ENCODE measurements at places on chromosomes 16 and 17.
A peak's percentile ranks its signal among the peaks of the same experiment; 100 is the strongest.

- peak; percentile 41 for DNase-seq
These were observed at the start of gene GABARAP for GRCh38 chr17:7241783-7242716. TSS of gene GABARAP (minus strand) at chr17:7242449. CDS start at chr17:7242330, 119 bp downstream.

DNA sequence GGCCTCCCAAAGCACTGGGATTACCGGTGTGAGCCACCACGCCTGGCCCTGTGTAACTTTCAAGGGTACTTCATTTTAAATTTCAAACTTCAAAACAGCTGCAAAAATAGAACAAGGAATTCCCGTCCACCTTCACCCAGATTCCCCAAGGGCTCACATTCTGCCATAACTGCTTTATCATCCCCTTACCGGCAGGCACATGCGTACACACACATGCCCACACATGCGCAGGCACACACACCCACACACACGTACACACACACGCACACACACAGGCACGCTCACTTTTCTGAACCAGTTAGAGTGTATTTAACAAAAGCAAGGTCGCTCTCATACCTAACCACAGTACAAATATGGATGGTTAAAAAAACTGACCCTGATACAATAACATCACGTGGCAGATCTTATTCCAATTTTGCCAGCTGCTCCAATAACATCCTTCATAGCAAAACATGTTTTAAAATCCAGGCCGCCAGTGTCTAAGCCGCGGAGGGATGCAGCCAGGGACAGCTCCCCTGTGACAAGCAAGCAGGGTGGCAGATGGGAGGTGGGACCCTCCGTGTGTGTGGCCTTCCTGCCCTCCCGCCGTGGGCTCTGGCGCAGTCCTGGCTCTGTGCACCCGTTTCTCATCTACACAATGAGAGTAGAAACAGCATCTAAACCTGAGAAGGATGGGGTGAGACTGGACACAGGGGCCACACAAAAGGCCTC, 23.1 kb downstream of the PDIA2 start:
- no peak for DNase-seq

DNA sequence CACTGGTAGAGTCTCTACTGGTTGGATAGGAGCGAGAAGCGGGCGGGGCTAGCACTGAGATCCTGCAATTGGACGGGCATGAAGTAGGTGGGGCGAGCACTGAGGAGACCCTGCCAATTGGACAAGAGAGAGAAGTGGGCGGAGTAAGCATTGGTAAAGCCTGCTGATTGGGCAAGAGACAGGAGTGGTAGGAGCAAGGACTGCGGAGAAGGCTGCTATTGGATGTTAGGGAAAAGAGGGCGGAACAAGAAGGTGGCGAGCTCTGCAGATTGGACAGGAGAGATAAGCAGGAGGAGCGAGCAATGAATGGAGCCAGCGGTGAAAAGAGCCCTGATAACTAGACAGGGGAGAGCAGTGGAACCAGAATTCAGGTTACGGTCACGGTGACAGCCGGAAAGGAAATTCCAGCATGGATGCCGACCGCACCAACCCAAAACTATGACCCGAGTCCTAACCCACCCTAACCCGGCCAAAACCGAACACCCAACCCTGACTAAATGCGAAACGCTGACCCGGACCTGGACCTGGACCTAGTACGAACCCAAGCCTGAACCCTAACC, 4.8 kb downstream of the SCGB1C2 start:
- DNase-seq: no peak

- no peak for DNase-seq
These were observed 7.6 kb downstream of the EME1 start for GRCh38 chr17:50380369-50381259.

DNA sequence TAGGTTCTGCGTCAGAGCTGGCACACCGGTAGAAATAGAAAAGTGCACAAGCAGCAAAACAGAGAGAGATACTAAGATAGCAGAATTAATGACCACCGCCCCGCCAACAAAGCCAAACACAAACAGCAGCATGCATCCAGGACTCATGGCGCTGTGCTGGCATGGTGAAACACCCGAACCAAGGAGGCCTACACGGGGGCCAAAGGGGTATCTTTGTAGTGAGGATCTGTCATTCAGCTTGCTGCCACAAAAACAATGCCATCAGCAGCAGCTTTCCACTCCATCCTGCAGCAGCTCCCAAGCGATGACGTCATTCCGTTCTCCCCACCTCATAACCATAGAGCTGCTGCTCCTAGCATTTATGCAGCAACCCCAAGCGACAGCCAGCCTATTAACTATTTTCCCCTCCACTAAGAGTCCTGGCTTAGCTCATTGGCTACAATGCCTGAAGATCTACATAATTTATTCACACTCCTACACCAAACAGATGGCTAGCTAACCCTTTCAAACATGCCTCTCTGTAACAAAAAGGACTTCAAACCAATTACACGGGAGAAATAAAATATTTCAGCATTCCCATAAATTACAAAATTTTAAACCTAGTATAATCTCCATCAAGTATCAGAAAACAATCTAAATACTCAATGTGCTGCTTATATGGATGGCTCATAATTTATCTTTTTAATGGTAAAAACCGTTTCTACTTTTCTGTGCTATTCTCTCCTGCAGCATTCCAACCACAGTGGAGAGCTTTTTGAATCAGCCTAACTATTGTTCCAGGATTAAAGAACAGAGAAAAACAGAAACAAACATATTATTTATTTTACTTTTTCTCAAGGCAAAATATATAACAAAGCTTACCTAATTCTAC, 73.9 kb downstream of the SPAG9 start:
- no peak for DNase-seq

GRCh38 chr17:18314059-18314730, 599 bp downstream of the TOP3A start:
- DNase-seq: no peak

GRCh38 chr17:30021708-30022317, 80.4 kb downstream of the EFCAB5 start:
- peak; percentile 75 for DNase-seq

GRCh38 chr17:75828076-75828400, 16.2 kb downstream of the UNC13D start:
- DNase-seq: no peak

DNA sequence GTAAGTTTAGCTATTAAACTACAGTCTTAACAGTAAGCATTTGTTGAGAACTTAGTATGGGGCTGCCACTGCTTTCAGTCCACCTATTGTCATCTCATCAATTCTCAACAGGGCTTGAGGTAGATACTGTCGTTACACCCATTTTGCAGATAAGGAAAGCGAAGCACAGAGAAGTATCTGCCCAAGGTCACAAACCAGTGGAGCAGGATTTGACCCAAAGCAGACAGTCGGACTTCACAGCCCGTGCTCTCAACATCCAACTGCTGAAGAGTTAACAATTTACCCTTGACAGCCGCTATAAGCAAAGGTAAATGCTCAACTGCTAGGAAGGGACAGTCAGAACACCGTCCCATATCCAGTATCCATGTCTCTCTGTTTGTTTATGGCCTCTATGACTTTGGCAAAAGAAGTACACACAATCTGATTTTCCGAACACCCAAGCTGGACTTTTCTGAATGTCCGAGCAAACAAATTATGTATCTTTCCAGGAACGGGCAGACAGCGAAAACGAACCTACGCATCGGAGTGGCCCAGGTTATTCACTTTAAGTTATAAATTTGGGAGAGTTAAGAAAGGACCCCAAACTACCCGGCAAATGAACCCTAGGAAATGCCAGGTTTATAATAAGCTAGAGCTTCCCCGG, 1.2 kb downstream of the SIAH1 start:
- DNase-seq: no peak

GRCh38 chr16:67943619-67944504, at the start of gene LCAT:
TSS of gene LCAT (minus strand) at chr16:67944120. CDS start at chr16:67944101, 19 bp downstream.
- no peak for DNase-seq

DNA sequence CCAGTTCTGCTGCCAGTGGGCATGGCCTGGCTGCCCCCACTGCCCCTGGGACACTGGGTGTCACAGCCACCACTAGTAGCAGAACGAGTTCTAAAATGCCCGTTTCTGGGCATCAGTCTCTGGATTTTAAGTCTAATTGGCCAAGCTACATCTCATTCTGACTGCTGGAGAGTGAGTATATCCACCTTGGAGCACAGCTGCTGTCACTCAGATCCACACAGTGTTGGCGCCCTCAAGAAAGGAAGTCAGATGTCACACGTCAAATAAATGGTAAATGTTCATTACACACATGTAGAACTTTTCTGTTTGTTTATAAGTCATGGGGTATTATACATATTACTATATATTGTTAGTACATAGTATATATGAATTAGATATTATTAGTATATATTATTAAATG, 19.4 kb downstream of the GNGT2 start:
- no peak for DNase-seq

DNA sequence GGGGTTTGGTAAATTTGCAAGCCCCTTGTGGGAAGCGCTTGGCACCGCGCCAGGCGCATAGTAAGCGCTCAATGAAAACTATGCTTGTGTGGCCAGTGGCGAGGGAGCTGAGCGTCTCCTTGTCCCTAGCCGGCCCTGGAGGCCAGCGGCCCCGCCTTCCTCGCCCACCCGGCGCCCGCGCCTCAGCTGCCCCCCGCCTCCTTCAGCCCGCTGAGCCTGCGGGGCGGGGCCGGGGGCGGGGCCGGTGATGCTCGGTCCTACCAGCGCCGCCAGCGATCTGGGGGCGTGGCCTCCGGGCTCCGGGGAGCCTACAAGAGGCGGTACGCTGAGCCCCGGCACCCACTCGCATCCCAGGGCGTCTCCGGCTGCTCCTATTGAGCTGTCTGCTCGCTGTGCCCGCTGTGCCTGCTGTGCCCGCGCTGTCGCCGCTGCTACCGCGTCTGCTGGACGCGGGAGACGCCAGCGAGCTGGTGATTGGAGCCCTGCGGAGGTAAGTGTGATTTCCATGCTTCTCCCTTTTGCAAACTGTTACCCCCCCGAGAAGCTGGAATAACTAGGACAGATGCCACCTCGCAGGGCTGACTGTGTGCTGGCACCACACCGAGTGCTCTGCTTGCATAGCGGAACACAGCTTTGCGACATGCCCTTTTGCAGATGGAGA, at the start of gene CRISPLD2:
Gene CRISPLD2, plus strand, starts transcription at position 342 of the 661 bp plus-strand sequence. CDS start 18,511 bp downstream, outside the sequence.
- peak; percentile 4 for DNase-seq

DNA sequence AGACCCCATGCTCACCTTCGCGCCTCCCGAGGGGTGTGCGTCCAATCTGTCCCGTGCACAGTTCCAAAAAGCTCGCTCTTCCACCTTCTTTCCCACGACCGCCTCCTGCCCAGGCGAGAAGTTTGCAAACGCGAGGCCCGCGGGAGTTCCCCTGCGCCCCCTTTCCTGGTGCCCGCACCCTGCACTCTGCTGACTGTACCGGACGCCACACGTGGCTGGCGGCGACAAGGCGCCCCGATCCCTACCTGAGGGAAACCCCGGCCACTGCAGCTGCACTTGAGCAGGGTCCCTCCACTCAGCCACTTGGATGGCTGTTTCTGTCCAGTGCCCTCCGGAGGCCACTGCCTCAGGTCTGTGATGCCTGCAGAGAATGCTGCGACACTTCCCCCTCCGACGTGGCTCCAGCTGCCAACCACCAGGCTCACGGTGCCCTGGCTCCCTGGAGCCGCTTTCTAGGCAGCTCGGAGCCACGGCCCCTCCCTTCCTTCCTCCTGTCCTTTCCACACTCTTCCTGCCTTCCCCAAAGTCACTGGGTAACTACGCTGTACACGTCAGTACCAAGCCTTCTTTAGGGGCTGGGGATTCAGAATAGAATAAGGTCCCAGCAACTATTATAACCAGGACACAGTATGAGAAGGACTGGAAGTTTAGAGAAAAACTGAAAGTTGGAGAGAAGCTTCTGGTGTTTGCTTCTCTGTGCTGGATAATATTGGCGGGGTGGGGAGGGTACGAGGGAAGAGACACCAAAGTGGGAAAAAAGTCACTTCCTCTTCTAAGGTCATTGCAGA, at the start of gene MLKL:
Gene MLKL, minus strand, starts transcription at position 425 of the 788 bp plus-strand sequence. CDS start 5,105 bp downstream, outside the sequence.
- no peak for DNase-seq

DNA sequence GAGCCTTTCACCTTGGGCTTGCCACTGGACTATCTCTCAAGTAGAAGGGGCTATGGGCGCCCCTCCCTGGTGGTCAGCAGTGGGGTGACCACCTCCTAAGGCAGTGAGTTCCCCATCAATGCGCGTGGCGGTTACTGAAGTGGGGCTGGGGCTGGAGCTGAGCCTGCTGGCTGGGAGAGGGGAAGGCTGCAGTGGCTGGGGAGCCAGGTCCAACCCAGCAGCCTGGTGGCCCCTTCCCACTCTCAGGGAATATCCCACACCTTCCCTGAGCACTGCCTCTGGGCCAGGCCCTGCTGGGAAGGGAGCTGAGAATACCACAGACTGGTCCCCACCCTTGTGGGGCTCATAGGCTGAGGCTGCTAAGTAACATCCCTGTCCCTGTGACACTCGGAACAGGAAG, 19.8 kb upstream of the MPRIP start:
- no peak for DNase-seq

DNA sequence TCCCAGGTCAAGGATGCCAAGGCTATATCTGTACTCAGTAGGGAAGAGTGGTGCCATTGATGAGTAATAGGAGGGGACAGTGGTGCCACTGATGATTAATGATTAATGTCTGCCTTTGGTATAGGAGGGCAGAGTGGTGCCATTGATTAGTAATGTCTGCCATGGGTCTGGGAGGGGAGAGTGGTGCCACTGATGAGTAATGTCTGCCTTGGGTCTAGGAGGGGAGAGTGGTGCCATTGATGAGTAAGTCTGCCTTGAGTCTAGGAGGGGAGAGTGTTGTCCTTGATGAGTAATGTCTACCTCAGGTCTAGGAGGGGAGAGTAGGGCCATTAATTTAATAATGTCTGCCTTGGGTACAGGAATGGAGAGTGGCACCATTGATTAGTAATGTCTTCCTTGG, 507.8 kb upstream of the EEF2KMT start:
- DNase-seq: no peak

DNA sequence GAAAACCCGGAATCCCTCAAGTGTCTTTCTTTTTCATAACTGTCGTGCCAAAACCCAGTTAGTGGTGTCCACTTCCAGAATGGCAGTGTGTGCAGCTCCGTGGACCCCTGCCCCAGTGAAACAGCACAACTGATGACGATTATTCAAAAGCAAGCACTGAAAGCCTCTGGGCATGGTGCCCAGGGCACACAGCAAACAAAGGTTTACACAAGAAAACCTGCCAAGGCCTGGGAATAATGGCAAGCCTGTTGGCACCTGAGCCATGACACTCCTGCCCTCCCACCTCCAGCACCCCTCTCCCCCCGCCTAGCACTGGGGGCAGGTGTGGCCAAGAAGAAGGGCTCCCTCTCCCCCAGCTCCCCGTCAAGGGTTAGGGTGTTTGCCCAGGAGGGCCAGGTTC, 2.8 kb downstream of the PKMYT1 start:
- peak; percentile 55 for DNase-seq

GRCh38 chr17:80028030-80028429, 7.6 kb downstream of the TBC1D16 start:
- peak; percentile 57 for DNase-seq

- DNase-seq: no peak
These were observed 840 bp downstream of the MYO1C start for GRCh38 chr17:1491443-1492248.

Measured in NCI-H2029 treated with DMSO at 0.1 percent for 48 hours (cell line).